ENCODE measurements at places on chromosomes 3 and 15. TPM values are rescaled to one million over a fixed set of nuclear protein-coding genes. Genes with fewer than 3 reads are reported as not detected.

- DNase-seq = no peak
- no peaks in the 10 kb centered on the region for H3K4me1 ChIP-seq
- H3K27ac ChIP-seq = no peak overlapping the region
- H3K36me3 ChIP-seq = no peaks in the 10 kb centered on the region
- no peaks in the 10 kb centered on the region for H3K27me3 ChIP-seq
These were observed 8.8 kb upstream of the CYP11A1 start for GRCh38 chr15:74376226-74376625.

DNA sequence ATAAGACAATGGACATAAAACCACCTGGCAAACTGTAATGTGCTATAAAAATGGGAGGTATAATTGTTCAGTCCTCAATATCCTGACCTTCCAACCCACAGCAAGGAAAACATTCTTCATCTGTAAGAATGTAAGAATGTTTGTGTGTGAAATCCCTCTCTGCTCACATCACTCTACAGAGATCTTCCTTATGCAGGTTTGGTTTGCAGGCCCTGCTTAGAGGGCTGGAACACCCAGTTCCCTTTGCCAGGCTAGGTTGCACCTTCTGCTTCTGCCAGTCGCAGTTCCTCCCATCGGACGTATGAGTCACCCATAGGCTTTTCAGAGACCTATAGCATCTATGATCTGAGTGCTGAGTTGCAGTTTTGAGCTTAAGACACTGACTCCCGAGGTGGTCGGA, 24.1 kb upstream of the MINAR1 start:
- no peak for DNase-seq
- H3K27me3 ChIP-seq = no peaks in the 10 kb centered on the region

DNA sequence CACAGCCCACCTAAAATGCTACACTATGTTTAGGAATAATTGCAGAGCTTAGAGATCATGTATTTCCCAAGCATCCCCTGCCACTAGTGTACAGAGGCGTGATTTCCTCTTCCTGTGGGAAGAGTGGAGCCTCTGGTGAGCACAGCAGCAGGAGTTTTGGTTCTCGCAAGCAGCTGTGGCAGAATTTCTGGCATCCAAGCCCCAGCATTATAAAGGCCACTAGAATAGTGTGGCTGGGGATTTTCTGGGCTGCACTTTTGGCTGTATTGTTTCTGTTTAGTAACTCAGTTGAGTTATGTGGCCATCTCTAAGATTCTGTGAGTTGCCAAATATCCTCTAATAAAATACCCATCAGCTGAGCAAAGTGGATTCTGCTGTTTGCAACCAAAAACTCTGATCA, 64.7 kb downstream of the GPR176 start:
- no peaks in the 10 kb centered on the region for H3K27me3 ChIP-seq
- no peak overlapping the region for H3K27ac ChIP-seq
- no peaks in the 10 kb centered on the region for H3K36me3 ChIP-seq
- DNase-seq = no peak
- no peaks in the 10 kb centered on the region for H3K4me1 ChIP-seq

DNA sequence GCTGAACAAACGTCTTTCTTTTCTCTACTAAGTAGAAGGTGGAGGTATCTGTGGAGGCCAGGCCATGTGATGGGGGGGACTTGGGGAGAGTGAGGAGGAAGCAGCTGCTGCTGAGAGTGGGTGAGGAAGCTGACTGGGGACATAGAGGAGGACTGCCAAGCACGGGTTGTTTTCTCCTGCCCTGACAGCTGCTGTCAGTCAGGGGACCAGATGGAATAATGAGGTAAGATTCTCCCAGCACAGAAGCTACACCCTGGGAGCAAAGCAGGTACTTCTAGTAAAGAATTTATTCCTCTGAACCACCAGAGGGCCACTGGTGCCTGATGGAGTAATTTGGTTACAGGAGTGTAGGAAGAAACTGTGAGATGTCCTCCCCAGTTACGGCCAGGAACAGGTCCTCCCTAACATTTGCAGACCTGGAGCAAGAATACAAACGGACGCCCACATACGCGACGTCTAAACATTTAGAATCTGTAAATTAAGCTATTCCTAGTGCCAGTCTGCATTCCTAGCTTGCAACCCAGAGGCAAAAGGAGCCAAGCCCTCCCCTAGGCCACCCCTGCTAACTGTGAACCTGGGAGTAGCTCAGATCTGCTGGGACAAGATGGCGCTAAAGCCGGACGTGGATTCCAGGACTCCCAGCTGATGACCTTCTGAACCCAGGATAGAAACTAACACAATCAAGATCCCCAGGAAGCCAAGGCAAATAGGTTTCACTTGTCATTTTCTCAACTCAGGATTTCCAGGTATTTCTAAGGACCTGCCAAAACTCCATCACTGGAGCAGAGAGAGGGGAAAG, 14.8 kb downstream of the CRYGS start:
- no peak overlapping the region for H3K4me3 ChIP-seq
- H3K4me1 ChIP-seq = peaks cover 4% of the 10 kb centered on the region
- H3K27ac ChIP-seq = no peak overlapping the region

DNA sequence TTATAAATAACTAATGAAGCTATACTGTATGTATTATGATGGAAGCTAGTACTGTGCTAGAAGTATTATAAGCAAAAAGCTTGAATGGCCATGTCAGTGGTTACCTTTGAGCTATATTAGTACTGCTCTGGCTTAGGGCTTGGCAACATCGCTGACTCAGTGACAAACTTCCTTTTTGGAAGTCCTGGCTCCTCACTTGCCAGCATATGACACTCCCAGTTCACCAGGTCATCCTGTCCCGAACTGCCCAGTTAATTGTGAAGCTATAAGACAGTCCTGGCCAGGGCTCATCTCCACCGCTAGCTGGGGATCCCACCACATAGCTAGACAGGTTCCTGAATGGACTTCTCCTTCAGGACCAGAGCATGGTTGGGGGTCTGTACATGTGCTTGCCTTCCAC, 31.9 kb downstream of the RAB8B start:
- DNase-seq = no peak
- H3K4me3 ChIP-seq = no peak overlapping the region
- no peak overlapping the region for H3K27ac ChIP-seq
- H3K36me3 ChIP-seq = no peaks in the 10 kb centered on the region
- no peaks in the 10 kb centered on the region for H3K4me1 ChIP-seq
- H3K27me3 ChIP-seq = no peaks in the 10 kb centered on the region

DNA sequence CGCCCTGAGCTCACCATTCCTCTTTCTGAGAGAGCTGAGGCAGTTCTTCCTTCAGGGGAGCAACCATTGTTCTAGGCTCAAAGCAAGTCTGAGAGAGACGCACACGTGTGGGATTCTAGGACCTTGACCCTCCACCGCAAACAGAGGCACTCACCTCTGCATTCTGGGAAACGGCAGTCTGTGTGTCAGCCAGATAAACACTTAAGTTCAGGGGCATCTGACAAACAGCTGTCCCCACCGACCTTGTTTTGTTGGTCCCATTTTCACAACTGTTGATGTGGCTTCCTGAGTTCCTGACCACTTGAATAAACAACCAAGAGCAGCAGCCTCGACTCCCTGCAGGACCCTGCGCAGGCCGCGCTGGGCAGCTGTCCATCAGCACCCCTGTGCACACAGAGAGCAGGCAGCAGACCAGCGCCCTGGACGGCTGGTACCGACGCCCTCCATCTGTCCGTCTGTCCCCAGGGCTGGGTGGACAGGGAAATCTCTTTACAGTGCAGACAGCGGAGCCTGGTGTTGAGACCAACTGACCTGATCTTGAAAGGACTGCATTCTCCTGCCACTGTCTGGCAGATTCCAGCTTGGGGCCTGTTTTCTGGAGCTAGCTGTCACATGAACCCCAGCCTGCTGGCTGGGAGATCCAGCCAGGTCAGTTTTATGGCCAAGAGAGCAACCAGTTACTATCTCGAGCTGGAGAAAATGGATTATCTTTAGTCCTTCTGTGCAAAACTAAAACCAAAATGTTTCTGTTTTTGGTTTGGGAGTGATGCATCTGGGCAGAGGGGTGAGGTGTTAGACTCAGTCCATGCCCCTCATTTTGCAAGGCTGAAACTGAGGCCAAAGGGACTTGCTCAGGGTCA, 64.2 kb downstream of the FAM43A start:
- peaks cover 10% of the 10 kb centered on the region for H3K4me1 ChIP-seq
- DNase-seq = no peak
- H3K36me3 ChIP-seq = no peaks in the 10 kb centered on the region
- H3K4me3 ChIP-seq = no peak overlapping the region
- peak overlapping the region; percentile 42 for H3K27ac ChIP-seq

DNA sequence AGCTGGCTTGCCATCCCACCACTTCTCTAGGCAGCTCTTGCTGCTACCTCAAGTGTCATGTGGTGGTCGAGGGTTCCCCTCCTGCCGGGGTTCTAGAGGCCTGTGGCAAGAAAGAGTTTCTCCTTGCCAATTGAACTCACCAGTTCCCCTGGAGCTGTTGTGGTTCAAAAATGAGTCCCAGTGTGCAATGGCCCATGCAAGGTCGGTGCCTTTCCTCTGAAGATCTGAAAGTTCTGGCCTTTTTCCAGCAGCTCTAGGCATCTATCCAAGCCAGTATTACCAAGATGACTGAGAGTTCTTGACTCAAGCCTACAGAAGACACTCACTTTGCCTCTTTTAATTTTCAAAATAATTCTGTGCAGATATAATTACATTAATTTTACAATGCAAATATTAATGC, 163.6 kb downstream of the KCNMB2 start:
- no peak for DNase-seq
- no peak overlapping the region for H3K4me3 ChIP-seq
- no peaks in the 10 kb centered on the region for H3K27me3 ChIP-seq
- no peak overlapping the region for H3K27ac ChIP-seq

DNA sequence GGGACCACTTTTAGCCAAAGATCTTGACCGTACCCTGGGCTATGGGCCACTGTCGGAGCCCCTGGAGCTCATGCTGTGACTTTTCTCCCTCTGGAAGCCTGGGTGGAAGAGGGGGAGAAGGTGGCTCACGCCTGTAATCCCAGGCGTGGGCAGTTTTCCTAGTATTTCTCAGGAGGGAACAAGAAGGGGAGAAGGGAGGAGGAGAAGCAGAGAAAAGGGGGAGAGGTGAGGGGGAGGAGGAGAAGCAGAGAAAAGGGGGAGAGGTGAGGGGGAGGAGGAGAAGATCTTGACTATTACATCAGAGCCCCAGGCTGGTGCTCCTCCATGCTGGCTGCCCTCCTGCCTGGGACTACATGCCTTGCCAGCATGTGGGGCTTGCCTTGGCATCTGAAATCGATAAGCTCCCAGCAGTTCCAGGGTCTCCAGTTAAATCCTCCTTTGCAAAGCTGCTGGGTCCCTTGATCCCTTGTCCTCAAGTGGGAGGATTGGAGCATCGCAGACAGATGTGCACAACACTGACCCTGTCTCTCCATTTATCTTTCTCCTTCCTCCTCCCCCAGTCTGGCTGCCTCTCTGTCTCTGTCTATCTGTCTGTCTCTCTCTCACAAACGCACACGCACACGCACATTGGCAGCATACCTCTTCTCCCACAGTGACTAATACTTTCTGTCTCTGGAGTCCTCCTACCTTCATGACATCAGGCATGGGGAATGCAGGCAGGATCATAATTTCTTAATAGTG, 41.6 kb downstream of the MRAS start:
- H3K4me3 ChIP-seq = no peak overlapping the region
- H3K27ac ChIP-seq = no peak overlapping the region
- H3K36me3 ChIP-seq = no peaks in the 10 kb centered on the region

- peaks cover 5% of the 10 kb centered on the region for H3K4me1 ChIP-seq
- no peaks in the 10 kb centered on the region for H3K36me3 ChIP-seq
- DNase-seq = no peak
These were observed 55.2 kb upstream of the SSR3 start for GRCh38 chr3:156610154-156610553.

DNA sequence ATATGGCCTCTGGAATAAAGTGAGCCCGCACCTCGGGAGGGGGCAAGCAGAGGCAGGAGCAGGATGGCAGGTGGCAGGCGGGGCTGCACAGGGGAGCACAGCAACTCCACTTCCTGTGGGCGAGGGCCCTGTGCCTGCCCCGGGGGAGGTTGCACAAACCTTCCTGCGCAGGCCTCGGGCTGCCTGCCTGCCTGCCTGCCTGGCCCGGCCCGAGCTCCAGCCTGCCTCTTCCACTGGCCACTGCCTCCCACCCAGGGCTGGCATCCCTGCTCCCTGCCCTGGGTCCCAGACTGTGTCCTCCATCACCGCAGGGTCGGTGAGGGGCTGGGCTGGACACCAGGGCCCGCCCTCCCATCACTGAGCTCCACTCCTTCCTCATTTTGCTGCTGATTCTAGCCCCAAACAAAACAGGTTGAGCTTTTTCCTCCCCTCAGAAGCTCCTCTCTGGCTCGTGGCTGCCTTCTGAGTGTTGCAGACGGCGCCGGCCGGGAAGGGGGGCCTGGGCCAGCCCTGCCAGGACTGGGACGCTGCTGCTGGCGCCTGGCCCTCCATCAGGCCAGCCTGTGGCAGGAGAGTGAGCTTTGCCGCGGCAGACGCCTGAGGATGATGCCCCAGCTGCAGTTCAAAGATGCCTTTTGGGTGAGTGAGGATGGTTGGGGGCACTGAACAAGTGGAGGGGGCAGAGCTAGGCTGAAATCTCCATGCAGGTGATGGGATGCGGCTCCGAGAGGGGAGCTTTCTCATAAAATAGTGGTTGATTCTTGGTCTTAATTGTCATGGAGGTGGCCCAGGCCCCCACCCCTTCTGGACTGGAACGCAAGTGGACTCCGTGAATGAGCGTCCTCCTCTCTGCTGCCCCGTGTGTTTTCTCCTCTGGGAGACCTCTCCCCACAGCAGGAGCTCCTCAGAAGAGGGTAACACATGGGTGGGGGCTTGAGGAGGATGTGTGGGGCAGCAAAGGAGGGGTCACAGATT, at the start of gene PSTPIP1:
Gene PSTPIP1, plus strand, starts transcription at position 156 of the 975 bp plus-strand sequence. Its CDS starts 448 bp downstream, at position 604.
- no peaks in the 10 kb centered on the region for H3K27me3 ChIP-seq
- DNase-seq = peak; percentile 48
- H3K4me1 ChIP-seq = no peaks in the 10 kb centered on the region
- no peaks in the 10 kb centered on the region for H3K36me3 ChIP-seq
- H3K27ac ChIP-seq = peak within 1 kb of the TSS; percentile 49
- H3K4me3 ChIP-seq = no peak within 1 kb of the TSS

DNA sequence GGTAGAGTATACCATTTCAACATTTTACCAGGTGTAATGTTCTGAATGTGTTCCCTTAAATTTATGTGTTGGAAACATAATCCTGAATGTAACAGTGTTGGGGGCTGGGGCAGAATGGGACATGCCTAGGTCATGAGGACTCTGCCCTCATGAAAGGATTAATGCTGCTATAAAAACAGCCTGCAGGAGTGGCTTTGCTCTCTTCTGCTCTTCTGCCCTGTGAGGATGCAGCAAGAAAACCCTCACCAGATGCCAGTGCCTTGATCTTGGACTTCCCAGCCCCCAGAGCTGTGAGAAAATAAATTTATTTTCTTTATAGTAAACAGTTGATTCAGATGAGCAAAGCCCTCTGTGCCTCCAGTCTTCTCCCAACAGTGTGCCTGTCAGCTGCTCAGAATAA, 326.0 kb upstream of the ONECUT1 start:
- H3K27ac ChIP-seq = no peak overlapping the region
- peaks cover 11% of the 10 kb centered on the region for H3K4me1 ChIP-seq
- H3K27me3 ChIP-seq = peaks cover 20% of the 10 kb centered on the region
- no peak for DNase-seq
- H3K36me3 ChIP-seq = no peaks in the 10 kb centered on the region

GRCh38 chr3:10187290-10187876, 22.7 kb downstream of the IRAK2 start:
- H3K27me3 ChIP-seq = no peaks in the 10 kb centered on the region
- H3K27ac ChIP-seq = no peak overlapping the region
- no peak overlapping the region for H3K4me3 ChIP-seq

DNASE1L3 gene
- total RNA-seq = not detected

RFTN1 gene
- total RNA-seq = 0.49 TPM

ASB14 gene
- total RNA-seq = not detected

CPNE4 gene
- total RNA-seq = 2.0 TPM

DUOX2 gene
- total RNA-seq = 0.11 TPM

All from endodermal cell (in vitro differentiated cells).